M059J (cell line): ENCODE measurements at places on chromosomes 5 and 9.

GRCh38 chr5:81301271-81302015, at the start of gene ZCCHC9:
TSS of gene ZCCHC9 (plus strand) at chr5:81301587. CDS start at chr5:81304758, 3,171 bp downstream.
- DNase-seq: peak; percentile 92

DNA sequence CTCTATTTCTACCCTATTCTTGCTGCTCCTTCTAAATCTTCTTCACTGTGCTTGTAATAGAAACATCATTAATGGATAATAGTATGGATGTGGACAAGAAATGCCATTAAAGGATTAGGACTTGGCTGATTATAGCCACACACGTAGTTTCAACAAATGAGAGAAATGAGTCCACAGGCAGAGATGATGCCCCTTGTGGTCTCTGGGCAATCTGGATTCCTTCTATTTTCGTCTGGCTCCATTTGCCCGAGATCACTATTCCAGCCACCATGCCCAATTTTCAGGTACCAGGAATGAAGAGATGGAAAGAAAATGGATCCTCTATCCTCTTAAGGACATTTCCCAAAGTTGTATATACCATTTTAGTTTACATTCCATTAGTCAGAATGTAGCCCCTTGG, 13.2 kb downstream of the VLDLR start:
- no peak for DNase-seq

- no peak for DNase-seq
Measured at GRCh38 chr9:137372693-137373610, 50.0 kb downstream of the EXD3 start.

DNA sequence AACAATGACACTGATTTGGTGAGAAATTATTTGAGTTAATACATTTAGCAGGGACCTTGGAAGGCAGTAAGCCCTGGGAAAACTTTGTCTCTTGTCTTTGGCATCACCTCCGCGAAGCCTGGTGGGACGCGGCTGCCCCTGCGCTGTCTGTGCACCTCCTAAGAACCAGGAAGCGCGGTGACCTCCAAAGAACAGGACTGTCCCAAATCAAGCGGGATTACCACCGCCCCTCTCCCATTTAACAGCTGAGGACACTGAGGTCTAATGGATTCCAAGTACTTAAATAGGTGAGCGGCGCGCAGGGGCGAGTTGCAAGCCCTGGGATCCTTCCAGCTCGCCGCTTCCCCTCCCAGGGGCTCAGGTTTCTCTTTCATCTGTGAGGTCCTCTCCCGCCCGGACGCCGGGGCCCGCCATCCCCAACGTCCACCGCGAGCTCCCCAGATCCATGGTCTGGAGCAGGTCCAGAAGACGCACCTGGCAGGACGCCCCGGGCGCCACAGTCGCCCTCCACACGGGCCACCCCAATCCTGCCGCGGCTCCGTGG, 432 bp downstream of the STARD4 start:
- peak; percentile 59 for DNase-seq

GRCh38 chr5:99122976-99123375, 194.2 kb upstream of the CHD1 start:
- DNase-seq: peak; percentile 3

DNA sequence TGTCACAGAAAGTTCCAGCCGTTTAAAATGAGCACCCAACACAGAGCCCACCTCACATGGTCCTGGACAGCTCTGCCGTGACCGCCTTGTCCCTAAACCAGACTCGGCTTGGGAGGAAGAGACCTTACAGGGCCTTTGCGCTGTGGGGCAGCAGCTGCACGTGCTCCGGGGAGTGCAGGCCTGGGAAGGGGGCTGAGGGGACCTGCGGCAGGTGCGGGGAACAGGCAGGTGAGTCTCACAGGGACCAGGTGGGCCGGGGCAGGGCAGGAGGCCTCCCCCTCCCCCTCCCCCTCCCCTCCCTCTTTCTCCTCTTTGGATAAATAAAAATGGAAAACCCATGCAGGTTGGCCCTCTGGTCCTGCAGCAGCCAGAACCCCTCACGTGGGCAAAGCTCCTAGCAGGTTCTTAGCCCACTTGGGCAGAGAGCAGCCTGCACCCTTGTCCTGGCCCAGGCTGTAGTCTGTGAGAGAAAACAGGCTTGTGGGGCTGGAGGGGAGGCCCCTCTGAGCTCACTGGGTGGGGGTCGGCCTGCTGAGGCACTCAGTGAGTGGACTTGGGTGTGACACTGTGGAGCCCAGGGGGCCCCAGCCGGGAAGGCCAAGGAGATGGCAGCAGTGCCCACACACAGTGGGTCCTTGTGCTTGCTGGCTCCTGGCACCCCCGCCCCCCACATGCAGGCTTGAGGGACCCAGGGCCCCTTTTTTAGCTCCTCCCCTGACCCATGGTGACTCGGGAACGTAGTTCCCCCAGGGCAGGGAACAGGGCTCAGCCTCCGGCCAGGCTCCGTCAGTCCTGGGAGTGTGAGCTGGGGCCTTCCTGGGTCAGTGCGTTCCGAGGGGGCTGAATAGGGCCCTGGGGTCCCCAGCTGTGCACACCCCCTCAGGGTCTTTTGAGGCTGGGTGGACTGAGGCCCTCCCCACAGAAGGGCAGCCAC, 40.0 kb upstream of the CACNA1B start:
- no peak for DNase-seq

GRCh38 chr5:15526413-15526812, 26.4 kb downstream of the FBXL7 start:
- no peak for DNase-seq

DNA sequence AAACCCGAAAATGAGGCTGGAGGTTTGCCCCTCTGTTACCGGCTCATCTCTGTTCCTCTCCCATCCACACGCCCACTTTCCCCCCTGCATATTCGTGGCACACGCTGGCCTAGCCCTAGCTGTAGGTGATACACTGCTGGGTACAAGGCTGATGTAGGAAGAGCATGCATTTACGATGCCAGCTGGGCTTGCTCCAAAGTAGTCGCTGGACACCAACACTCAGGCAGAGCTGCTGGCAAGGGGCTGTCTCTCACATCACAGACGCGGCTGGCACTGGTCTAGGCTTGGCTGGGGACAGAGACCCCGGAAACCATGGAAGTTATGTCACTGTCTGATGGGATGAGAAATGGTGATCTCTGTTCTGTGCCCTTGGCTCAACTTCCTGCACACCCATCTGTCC, 9.8 kb upstream of the PHYKPL start:
- no peak for DNase-seq

GRCh38 chr9:132069046-132069898, 10.4 kb downstream of the MED27 start:
- DNase-seq: peak; percentile 84

GRCh38 chr5:78592735-78593386, 55.7 kb downstream of the LHFPL2 start:
- DNase-seq: no peak

GRCh38 chr5:15248731-15249130, 251.2 kb upstream of the FBXL7 start:
- DNase-seq: no peak

- no peak for DNase-seq
Measured at GRCh38 chr9:35396560-35397215, 93.2 kb upstream of the RUSC2 start.

- DNase-seq: peak; percentile 81
Measured at GRCh38 chr5:15021266-15022046, 149.9 kb upstream of the ANKH start.

DNA sequence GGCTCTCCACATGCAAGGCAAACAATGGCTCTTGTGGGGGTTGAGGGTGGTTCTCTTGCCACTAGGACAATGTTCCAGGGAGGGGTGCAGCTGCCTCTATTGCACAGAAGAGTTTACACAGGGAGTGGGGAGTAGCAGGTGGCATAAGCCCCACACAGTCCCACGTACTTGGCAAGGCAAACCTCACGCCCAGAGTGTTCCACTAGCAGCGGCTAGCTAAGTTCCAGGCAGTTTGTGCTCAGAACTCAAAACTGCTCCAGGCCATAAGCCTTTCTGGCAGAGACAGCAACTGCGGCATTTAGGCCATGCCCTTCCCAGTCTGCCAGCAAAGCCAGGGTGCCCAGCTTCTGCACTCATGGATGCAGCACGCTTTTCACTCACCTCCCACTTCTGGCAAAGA, 29.0 kb upstream of the BTNL3 start:
- DNase-seq: peak; percentile 10

GRCh38 chr5:20537911-20538703, 550.1 kb upstream of the CDH18 start:
- DNase-seq: no peak

DNA sequence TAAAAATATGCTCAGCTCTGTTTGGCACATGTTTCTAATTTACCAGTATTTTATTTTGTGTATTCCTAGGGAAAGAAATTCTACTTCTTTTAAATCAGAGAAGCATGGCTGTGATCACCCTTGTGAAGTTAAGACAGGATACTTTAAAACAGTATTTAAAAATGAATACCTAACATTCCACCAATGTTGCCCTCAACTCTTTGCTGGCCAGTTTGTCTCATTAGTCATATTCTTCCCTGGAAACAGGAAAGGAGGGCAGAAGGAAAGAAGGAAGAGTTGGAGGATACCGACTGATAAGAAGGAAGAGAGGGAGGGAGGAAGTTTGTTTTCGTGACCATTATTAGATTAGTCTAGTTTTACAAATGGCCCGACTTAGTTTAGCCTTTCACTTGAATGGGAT, 137.4 kb downstream of the PLK2 start:
- DNase-seq: peak; percentile 79

DNA sequence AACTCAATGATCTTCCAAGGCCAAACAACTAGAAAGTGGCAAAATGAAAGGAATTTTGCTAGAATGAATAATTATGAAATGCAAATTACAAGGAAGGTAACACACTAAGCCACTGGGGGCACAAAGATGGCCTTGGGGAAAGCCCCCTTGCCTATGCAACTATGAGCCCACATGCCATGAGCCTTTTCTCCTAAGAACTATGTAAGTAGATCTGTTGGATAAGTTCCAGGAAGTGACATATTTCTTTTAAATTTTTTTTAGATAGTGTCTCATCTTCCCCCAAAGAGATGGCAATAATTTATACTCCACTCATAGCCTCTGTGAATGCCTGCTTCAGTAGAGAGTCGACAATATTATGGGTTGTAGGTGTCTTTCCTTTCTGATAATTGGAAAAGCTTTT, 257.8 kb downstream of the AUH start:
- no peak for DNase-seq

- DNase-seq: no peak
Measured at GRCh38 chr5:125506124-125506523, 759.7 kb upstream of the ZNF608 start.

- no peak for DNase-seq
Measured at GRCh38 chr5:152844713-152845112, 439.6 kb upstream of the NMUR2 start.

DNA sequence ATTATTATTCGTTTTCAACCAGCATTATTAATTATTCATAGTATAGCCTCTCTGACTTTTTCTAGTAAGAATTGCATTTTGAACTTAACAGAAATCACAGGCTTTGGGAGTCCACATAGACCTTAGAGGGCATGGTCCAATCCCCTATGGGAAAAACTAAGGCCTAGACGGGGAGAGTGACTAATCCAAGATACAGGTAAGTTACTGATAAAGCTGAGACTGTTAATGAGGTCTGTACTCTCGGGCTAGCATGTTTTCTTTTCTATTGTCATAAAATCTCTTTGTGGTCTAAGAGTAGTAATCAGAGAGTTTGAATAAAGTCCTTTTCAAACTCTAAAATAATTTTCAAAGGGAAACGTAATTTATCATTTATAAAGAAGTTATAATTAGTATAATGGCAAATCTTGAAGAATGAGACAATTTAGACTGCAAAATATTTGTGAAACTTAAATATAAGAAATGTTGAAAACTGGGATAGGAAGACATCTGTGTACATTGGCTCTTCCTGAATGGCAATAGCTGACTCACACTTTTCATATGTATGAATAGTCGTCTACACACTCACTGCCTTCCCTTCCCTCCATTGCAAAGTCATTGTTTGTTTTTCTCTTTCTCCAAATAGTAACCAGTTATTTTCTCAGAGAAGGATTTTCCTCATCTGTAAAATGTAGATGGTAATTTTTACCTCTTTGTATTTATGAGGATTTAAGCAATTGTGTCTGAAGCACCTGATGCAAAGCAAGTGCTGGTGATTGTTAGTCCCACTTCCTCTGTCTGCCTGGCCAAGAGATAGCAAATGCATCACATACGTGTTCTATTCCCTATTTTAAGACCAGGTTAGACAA, 207.9 kb upstream of the CD180 start:
- no peak for DNase-seq

DNA sequence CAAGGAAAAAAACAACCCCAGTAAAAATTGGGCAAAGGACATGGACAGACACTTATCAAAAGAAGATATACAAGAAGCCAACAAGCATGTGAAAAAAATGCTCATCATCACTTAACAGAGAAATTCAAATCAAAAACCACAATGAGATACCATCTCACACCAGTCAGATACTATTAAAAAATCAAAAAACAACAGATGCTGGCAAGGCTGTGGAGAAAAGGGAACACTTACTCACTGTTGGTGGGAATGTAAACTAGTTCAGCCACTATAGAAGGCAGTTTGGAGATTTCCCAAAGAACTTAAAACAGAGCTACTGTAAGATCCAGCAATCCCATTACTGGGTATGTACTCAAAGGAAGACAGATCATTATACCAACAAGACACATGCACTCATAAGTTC, 157.4 kb downstream of the EDIL3 start:
- peak; percentile 45 for DNase-seq

- DNase-seq: no peak
Measured at GRCh38 chr5:103487822-103488493, 74.6 kb downstream of the NUDT12 start.

GRCh38 chr9:120324996-120325642, 254.8 kb downstream of the CDK5RAP2 start:
- no peak for DNase-seq

GRCh38 chr9:110895147-110895905, 142.9 kb downstream of the LPAR1 start:
- no peak for DNase-seq

DNA sequence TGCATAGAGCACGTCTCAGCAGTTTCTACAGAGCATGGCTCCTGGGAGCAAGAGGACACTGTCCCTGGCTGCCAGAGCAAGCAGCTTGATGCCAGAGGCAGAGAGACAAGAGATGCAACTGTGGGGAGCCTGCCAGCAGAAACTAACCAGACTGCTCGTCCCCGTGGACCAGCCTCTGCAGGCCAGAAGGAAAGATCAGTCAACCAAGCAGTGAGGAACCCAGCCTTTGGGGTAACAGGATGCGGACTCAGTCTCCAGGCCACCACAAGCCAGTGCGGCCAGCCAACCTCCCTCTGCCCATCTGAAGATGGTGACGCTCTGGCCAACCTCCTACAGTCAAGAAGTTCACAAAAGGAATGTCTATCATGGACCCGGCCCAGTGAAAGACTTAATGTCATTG, 3.7 kb downstream of the SURF4 start:
- no peak for DNase-seq

DNA sequence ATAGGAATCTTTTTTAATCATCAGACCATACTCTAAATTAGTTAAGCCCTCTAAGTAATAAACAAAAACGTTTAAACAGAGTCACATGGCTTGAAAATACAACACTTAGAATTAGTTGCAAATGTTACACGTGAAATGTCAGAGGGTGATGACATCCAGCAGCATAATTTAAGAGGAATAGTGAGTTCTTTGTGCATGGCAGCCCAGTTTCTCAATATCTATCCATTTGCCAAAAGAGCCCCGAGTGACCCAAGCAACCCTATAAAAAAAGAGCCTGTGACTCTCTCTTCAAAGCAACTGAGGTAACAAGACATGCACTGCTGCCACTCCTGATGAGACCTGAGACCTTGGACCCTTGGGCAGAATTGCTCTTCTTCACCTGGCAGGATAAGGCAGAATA, 96.9 kb upstream of the RASA1 start:
- no peak for DNase-seq

- peak; percentile 69 for DNase-seq
Measured at GRCh38 chr5:82097-82496, 9.9 kb upstream of the PLEKHG4B start.

GRCh38 chr9:30977965-30978364, 1406.5 kb upstream of the ACO1 start:
- DNase-seq: no peak
